MG63 (cell line): ENCODE measurements at places on chromosomes 1 and 21.

- peak; percentile 26 for DNase-seq
Observed at GRCh38 chr1:15326691-15327588, 79.9 kb downstream of the FHAD1 start.

DNA sequence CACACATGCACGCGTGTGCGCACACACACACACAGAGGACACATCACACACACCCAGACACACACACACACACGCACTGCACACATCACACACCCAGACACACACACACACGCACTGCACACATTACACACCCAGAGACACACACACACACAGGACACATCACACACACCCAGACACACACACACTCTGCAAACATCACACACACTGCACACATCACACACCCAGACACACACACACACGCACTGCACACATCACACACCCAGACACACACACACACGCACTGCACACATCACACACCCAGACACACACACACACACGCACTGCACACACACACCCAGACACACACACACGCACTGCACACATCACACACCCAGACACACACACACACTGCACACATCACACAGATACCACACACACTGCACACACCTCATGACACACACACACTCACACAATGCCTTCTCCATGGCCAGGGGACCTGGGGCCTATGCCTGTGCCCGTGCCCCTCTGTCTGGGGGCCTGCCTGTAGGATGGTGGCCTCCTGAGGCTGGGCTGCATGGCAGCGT, 24.4 kb downstream of the CRYAA start:
- DNase-seq = no peak

- no peak for DNase-seq
Observed at GRCh38 chr1:6935361-6935883, 150.2 kb downstream of the CAMTA1 start.

DNA sequence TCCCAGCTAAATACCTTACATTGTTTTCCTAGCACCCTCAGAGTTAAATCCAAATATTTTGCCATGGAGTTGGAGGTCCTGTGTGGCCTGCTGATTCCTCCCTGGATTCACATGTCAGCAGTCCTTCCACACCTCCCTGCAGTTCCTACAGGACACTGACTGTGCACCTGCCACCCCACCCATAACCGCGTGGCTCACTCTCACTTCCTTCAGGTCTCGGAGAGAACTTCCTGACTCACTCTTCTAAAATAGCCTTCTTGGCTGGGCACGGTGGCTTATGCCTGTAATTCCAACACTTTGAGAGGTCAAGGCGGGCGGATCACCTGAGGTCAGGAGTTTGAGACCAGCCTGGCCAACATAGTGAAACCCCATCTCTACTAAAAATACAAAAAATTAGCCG, 8.4 kb upstream of the CAMTA1 start:
- no peak for DNase-seq

GRCh38 chr1:14926229-14926628, 227.3 kb upstream of the TMEM51 start:
- DNase-seq = no peak

GRCh38 chr21:14482165-14482564, 64.0 kb downstream of the SAMSN1 start:
- no peak for DNase-seq

DNA sequence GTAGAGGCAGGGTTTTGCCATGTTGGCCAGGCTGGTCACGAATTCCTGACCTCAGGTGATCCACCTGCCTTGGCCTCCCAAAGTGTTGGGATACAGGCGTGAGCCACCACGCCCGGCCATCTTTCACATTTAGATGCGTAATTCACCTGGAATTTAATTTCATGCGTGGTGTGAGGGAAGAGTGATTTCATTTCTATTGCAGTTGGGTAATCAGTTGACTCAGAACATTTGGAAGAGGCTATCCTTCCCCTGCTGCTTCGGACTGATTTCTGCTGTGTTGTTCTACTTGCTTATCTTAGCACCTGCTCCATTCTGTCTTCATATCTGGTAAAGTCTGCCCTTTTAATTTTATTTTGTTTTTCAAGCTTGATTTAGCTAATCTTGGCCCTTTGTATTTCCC, 19.1 kb downstream of the DIP2A start:
- no peak for DNase-seq

GRCh38 chr1:23757812-23758211, 14.5 kb downstream of the ELOA start:
- DNase-seq = no peak

DNA sequence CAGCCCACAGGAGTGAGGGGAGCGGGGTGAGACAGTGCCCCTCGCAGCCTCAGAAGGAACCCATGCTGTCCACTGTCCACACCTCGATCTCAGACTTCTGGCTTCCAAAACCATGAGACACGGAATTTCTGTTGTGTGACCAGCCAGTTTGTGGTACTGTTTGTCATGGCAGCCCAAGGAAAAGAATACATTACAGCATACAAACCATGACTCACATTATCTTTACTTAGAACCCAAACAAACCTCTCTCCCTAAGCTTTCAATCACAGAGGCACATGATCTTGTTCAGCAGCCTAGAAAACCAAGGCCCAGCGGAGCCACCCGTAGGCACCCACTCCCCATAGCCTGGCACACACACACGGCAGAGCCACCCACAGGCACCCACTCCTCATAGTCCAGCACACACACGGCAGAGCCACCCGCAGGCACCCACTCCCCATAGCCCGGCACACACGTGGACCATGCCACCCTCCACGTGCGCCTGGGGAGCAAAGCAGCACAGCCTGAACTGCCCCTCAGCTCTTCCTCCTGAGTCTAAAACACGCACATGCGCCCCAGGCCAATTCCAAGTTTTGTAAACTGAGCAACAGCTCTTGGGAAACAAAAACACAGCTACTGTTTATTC, 458 bp upstream of the KRTAP10-4 start:
- DNase-seq = no peak

DNA sequence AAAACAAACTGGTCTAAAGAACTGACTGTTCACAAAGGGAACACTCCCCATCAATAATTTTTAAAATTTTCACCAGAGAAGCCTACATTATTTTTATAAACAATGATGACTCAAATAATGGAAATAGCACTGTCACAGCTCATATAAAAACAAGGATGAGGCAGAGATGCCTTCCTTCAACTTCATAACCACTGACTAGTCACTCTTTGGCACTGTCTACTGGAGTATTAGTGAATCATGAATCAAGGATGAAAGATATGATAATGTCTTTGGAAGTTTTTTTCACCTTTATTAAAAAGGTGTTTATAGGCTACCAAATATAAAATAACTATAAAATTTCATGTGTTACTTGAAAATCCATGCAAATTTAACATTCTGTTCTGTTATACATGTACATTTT, 316.9 kb downstream of the VAV3 start:
- DNase-seq = peak; percentile 27

DNA sequence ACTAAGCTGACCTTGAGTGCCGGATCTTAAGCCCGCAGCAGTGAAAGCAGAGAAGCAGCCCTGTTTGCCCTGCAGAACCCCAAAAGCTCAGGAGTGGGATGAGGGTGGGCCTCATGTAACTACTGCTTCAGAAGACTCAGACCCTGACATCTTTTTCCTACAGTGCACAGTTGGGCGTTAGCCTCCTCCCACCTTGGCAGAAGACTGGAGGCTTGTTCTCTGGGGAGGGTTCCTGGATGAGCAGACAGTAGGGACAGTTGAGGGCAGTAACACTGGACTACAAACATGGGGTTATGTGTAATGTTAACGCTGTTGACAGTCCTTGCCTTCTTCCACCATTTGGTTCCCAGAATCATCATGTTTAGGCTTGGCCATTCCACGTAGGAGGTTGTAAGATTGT, 9.6 kb downstream of the CTPS1 start:
- no peak for DNase-seq

- DNase-seq = no peak
Observed at GRCh38 chr1:39230261-39231190, 26.0 kb downstream of the MACF1 start.

DNA sequence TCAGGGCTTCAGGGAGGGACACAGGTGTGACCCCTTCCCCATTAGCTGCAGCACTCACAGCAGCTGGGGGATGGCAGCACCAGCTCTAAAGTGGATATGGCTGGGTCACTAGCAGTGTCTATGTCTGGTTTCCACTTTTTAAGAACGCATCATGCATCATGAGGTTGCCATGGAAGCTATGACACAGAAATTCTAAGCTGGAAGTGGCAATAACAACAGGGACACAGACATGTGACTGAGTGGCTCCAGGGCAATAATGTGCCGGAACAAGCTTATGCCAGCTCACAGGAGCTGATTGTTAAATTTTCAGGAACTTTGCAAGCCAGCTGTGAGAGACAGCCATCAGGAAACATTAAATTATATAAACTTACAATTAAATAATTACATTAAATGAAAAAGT, 51.2 kb upstream of the NFASC start:
- DNase-seq = no peak

DNA sequence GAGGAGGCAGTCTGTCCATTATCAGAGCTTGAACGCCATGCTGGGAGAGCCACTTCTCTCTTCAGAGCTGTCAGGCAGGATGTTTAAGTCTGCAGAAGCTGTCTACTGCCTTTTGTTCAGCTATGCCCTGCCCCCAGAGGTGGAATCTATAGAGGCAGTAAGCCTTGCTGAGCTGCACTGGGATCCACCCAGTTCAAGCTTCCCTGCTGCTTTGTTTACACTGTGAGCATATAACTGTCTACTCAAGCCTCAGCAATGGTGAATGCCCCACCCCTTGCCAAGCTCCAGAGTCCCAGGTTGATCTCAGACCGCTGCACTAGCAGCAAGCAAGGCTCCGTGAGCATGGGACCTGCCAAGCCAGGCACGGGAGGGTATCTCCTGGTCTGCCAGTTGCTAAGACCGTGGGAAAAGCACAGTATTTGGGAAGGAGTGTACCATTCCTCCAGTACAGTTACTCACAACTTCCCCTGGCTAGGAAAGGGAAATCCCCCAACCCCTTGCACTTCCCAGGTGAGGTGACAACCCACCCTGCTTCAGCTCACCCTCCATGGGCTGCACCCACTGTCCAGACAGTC, 32.5 kb downstream of the RGS13 start:
- peak; percentile 26 for DNase-seq

DNA sequence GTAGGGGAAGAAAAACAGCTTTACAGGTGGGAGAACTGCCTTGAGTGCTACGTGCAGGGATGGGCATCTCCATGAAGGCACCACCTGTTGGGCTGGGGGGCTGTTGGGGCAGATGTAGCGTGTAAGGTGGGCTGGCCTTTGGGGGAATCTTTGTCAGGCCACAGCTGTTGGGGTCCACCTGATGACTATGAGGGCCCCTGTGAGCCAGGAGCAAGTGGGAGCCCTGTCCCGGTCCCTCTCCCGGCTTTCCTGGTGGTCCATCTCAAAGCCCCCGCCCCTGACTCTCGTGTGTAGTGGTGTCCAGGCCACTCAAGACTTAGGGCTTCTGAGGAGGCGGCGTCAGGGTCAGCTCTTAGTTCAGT, 13.5 kb downstream of the SLC37A1 start:
- DNase-seq = no peak

GRCh38 chr1:19780267-19780877, 19.3 kb downstream of the TMCO4 start:
- no peak for DNase-seq

DNA sequence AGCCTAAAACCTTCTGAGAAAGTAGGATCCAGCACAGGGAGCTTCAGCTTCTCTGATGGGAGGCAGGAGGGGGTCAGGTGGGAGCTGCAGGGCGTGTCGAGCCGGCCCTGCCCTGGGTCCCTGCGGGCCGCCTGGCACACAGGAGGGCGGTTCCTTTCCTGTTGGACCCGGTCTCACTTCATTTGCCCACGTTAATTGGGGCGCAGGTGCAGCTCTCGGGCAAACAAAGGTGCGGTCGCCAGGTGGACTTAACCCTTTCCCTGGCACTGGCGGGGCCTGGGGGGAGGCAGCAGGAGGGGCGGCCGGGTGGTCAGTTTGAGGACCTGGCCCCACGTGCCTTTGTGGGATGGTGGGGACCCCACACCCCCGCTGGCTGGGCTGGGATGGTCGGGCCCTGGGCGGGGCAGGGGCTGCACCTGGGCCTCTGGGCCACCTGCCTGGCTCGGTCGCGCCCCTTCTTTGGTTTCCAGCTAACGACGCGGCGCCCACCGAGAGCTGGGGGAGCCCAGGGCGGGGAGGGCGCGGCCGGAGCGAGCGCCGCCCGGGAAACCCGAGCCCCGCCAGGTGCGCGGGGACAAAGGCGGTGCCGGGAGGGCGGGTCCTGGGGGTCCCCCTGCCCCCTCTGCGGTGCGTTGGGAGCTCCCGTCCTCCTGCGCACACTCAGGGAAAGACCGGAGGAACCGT, 20.8 kb upstream of the C1orf159 start:
- DNase-seq = no peak

- no peak for DNase-seq
Observed at GRCh38 chr1:52926864-52927211, 238 bp upstream of the SCP2 start.

GRCh38 chr1:68449901-68450300, at the start of gene RPE65:
RPE65 (minus strand) TSS chr1:68449954; CDS start chr1:68449905, 49 bp downstream.
- no peak for DNase-seq
